ENCODE measurements at places on chromosomes 16 and 17.

DNA sequence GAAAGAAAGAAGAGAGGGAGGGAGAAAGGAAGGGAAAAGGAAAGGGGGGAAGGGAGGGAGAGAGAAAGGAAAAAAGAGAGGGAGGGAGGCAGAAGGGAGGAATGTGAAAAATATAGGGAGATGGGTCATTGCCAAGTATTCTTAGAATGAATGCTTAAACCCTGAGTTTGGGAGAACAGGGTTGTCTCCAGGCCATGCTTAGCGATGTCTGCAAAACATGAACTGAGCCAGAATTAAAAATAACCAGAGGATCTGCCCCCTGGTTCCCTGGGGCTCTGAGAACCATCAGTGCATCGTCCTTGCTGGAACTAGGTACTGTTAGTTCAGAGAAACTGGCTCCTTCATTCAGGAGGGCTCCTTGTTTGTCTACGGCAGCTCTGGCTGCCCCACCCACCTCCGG, 170.4 kb downstream of the IRX5 start:
- no peak for DNase-seq

GRCh38 chr17:73311428-73311780, 397 bp downstream of the CDC42EP4 start:
- DNase-seq: no peak

DNA sequence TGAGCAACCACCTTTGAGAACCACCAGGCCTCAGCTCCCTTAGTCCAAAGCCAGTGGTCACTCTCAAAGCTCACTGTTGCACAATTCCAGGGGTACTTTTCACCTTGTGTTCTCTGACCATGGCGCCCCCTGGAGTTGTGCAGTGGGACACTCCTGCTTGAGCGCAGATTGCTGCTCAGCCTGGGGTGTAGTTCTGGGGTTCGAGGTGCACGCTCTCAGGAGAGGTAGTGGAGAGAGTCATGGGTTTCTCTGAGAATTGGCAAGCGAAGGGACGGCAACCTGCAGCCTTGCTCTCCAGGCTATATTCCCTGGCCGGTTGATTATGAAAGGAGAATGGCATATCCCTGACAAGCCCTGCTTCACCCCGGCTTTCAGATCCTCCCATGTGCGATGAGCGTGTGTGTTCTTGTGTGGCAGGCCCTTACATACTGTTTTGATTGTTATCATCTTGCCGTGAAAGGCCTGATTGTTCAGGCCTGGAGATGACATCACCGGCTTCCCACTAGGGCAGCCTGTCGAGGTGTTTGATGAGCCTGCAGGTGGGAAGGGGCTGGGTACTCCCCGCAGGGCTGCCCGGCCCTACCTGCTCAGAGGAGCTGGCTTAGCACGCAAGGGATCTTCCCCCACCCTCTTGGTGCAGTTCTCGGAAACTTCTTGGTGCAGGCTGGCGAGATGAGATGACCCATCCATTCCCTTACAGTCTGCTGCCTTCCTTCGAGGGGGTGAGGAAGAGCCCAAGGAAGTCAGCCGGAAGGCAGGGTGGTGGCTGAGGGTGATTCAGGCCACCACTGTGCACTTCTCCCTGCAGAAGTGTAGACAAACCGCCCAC, 431.2 kb downstream of the SLC39A11 start:
- no peak for DNase-seq

DNA sequence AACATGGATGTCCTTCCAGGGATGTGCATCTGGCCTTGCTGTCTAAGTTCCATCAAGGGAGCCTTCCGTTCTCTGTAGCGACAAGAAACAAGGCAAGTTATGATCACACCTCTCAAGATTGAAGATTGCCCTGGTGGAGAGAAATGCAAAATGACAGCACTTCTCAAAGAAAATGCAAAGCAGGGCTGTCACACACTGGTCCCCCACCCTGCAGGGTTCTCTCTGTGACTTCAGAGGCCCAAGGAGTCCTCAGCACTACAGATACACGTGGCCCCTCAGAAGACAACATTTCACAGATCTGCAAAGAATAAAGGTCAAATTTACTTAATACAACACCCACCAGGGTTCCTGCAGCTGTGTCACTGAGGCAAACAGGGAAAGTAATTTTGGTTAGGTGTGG, 60.7 kb upstream of the TEX2 start:
- DNase-seq: no peak

GRCh38 chr17:13977837-13978236, 91.5 kb upstream of the COX10 start:
- no peak for DNase-seq

- peak; percentile 41 for DNase-seq
Measured at GRCh38 chr17:1110862-1111598, 68.8 kb downstream of the ABR start.

DNA sequence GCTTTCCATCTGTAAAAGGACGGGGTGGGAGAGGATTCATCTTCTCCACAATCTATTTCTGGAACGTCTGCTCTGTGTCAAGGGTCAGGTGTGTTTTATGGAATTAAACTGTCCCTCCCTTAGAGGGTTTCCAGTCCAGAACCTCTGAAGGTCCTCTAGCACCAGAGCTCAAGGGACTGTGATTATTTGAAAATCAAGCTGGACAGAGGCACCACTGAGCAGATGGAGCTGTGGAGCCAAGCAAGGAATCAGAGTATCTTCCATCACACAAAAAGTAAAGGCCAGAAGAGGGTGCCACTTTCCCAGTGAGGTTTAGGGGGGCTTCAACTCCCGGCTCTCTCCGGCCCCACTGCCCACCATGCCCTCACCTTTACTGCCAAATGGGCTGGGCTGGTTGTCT, 6.8 kb downstream of the CACNG5 start:
- no peak for DNase-seq

GRCh38 chr17:44362949-44363612, 572 bp downstream of the FAM171A2 start:
- no peak for DNase-seq

DNA sequence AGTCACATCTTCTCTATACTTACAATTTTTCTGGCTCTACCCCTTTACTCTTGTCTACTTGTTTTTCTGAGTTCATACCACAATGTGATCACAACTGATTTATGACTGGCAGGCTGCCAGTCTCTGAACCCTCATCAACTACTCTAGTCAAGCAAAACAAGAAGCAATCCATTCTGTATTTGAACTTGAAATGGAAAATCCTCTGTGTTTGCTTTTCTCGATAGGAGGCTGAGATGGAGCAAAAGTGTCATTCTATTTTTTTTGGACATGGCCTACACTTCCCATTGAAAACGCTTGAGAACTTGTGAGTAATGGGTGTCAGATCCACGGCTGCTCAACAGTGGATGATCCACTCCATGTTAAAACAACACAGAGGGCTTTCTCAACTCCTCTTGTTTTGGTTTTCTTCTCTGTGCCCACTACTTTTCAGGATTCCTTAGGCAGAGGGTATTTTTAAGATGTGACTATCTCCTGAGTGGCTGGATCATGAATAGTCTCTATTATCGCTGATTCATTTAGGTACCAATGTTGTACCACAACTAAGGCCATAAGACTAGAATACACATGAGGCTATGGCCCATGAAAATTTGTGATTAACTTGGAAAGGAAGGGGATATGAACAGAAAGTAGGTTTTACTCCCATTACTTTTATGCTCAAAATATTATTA, 11.7 kb downstream of the TMEM100 start:
- DNase-seq: no peak

DNA sequence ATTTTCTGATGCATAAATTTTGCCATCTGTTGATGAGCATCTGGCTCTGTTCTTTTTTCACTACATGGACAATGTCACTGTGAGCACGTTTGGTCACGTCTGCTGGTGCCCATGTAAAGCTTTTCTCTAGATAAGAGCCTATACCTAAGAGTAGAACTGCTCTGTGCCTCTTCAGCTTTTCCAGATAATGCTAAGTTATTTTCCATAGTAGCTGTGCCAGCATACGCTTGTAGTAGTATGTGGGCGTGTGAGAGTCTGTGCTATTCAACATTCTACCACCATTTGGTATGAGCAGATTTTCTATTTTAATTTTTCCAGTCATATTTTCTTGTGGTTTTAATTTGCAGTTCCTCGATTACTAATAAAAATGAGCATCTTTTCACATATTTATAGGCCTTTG, 33.2 kb downstream of the VPS35L start:
- no peak for DNase-seq

DNA sequence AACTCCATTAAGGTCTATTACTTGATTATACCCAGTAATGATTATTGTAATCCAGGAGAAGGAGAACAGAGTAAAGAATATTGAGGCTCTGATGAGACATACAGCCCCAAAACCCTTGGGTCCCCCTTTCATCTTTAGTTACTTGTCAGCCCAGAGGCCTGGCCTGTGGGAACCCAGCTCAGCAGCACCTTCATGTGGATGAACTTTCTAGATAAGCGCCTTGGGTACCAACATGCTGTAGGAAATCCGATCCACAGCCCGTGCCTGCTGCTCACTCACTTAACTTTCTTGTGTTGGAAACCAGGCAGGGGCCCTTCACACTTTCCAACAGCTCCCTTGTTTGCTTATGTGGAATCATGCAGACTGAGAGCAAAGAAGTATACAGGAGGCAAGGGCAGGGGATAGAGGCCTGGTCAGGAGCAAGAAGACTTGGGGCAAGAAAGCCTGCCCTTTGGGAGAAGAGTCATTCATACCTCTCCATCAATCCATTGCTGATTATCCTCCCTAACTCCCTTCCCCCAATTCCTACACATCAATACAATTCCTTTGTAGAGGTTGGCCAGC, 64.0 kb upstream of the SOX9 start:
- DNase-seq: no peak

DNA sequence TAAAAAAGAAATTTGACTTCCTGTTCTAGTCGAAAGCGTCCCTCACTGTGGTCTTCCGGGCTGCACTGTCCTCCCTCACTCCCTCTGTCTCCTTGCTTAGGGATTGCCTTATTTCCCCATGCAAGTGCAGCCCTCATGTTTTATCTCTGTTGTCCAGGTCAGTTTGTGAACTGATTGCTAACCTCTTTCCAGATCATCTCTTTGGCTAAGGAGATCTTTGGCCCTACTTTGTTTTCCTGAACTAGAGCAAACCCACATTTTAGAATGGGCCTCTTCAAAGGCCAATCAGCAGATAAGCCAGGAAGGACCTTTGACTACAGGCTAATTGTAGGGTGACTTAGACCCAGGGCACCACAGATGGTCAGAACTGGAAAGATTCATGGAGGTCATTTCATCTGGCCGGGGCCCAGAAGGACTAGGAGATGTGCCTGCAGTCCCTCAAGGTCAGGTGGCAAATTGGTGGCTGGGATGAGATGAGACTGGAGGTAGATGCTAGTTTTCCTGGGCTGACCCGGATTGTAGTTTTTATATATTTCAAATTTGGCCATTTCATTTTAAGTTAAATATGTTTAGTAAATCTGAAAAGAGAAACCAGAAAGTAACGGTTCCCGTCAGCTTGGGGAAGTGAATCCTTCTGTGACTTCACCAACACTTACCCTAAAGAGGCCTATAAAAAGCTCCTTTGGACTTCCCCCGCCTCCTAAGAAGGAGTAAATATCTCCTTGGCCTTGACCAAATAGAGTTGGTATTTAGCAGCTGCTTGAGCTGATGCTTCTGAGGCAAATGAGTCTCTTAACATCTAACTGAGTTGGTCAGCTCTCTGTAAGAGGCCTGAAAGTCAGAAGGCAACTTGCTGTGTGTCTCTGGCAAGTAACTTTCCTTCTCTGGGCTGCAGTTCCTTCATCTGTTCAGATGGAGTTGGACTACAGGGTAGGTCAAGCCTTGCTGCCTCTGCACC, 6.2 kb upstream of the SLC25A19 start:
- DNase-seq: no peak

DNA sequence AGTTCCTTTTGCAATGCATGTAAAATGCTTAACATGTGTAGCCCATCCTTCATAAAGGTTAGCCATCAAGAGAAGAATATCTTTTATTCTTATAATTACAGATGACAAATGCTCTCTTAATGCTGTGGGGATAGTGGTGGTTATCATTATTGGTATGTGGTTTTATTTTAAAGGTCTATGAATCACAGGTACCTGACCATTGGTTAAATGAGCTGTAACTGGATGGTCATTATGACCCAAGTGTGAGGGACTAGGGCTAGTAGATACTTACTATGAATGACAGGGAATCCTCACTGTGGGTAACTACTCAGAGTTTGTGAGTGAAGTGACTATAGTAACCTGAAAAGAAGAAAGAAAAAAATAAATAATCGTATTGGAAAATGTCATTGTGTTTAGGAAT, 78.8 kb downstream of the CDRT15 start:
- no peak for DNase-seq

GRCh38 chr16:57838161-57838560, 35.9 kb upstream of the KIFC3 start:
- DNase-seq: no peak

GRCh38 chr17:14818469-14818868, 446.7 kb downstream of the PMP22 start:
- no peak for DNase-seq

DNA sequence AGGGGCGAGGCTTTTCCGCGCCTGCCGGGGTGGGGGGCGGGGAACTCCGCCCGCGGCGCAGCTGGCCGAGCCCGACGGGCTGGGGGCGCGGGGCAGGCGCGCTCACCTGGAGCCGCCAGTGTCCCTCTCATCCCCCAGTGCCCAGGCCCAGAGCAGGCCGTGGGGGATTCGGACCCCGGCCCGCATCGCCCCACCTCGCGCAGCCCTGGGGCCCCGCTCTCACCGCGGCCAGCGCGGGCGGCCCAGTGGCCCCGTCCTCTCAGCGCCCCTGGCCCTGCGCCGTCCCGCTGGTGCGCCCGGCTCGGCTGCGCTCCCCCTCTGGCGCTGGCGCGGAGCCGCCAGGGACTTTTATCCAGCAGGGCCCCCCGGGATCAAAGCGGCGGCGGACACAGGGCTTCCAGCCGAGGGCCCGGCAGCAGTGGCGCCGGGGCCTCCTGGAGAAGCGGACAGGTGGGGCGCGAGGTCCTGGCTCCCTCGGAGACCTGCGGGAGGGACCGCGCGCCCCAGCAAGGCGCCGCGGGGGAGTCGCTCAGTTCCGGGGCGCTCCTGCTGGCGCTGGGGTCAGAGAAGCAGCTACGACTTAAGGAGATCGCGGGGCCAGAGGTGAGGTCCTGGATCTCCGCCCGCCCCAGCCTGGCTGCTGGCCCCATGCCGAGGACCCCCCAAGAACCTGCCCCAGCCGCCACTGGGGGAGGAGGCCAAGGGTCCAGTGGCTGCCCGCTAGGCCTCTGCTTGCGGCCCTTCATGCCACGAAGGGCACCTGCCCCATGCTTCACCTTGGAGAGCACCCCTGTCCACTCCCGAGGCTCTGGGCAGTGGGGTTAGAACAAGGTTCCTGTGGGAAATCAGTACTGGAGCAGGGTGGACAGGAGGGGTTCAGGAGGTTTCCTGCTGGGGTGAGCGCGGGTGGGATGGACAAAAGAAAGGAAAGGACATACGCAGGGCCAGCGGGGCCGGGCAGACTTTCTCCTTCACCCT, 823 bp upstream of the NOTUM start:
- DNase-seq: no peak

DNA sequence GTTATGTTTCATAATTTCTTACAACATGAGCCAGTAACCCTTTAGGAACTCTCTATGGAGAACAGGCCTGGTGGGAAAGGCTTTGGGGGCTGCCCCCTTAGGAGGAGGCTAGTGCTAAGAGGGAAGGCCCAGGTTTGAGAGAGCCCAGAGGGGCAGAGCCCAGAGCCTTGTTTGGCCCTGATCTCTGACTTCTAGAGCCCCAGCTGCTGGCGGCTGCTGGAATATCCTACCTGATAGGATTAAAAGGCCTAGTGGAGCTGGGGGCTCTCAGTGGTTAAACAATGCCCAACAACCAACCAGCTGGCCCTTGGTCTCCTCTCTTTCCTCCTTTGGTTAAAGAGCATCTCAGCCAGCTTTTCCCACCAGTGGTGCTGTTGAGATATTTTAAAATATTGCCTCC, 54.1 kb downstream of the IGF2BP1 start:
- DNase-seq: no peak

GRCh38 chr17:8153031-8153451, 837 bp upstream of the PER1 start:
- DNase-seq: no peak

GRCh38 chr16:11565665-11566064, 21.1 kb downstream of the LITAF start:
- DNase-seq: no peak

Measured in C1 segment of cervical spinal cord (tissue), 14 donors.